Neural progenitor cell (in vitro differentiated cells): ENCODE measurements at places on chromosomes 5 and 9. TPM values are rescaled to one million over a fixed set of nuclear protein-coding genes. Genes with fewer than 3 reads are reported as not detected.

Gene CDC20B
- total RNA-seq: not detected in 2 replicates

Gene TAS2R1
- total RNA-seq: not detected in 2 replicates

Gene IRGM
- 0.06 TPM in 1 of 2 replicates, not detected in the other for total RNA-seq

Gene ZNF454
- 0.22 TPM in 1 of 2 replicates, not detected in the other for total RNA-seq

Gene IFNA4
- not detected in 2 replicates for total RNA-seq

Gene TRAPPC13
- total RNA-seq: 32.6 and 53.1 TPM in 2 replicates

Gene FEM1C
- total RNA-seq: 20.2 and 28.7 TPM in 2 replicates

Gene SLC46A2
- not detected in 2 replicates for total RNA-seq

Gene PGM5
- total RNA-seq: 0.81 and 2.0 TPM in 2 replicates

Gene TEK
- total RNA-seq: 12.3 and 14.6 TPM in 2 replicates

Gene ADAMTSL1
- 0.73 and 2.7 TPM in 2 replicates for total RNA-seq

Gene FBP1
- total RNA-seq: 0.31 TPM in 1 of 2 replicates, not detected in the other

GRCh38 chr9:86352440-86353077 is 1.7 kb downstream of the TUT7 start:
- H3K4me3 ChIP-seq: peak overlapping the region; percentile 95
- no peak overlapping the region for H3K27ac ChIP-seq
- peaks cover 7% of the 10 kb centered on the region for H3K36me3 ChIP-seq
- peaks cover 12% of the 10 kb centered on the region for H3K27me3 ChIP-seq
- DNase-seq: no peak
- peaks cover 8% of the 10 kb centered on the region for H3K4me1 ChIP-seq

GRCh38 chr5:112413611-112414010 is 5.5 kb downstream of the EPB41L4A start:
- DNase-seq: no peak
- H3K27ac ChIP-seq: no peak overlapping the region
- no peaks in the 10 kb centered on the region for H3K36me3 ChIP-seq
- H3K4me1 ChIP-seq: peaks cover 16% of the 10 kb centered on the region
- H3K27me3 ChIP-seq: peaks cover 26% of the 10 kb centered on the region
- no peak overlapping the region for H3K4me3 ChIP-seq

- H3K4me3 ChIP-seq: no peak overlapping the region
- H3K27me3 ChIP-seq: no peaks in the 10 kb centered on the region
- peak; percentile 30 for DNase-seq
- H3K4me1 ChIP-seq: peaks cover 36% of the 10 kb centered on the region
- no peaks in the 10 kb centered on the region for H3K36me3 ChIP-seq
Observed at GRCh38 chr5:124888050-124888506, 141.6 kb upstream of the ZNF608 start.

DNA sequence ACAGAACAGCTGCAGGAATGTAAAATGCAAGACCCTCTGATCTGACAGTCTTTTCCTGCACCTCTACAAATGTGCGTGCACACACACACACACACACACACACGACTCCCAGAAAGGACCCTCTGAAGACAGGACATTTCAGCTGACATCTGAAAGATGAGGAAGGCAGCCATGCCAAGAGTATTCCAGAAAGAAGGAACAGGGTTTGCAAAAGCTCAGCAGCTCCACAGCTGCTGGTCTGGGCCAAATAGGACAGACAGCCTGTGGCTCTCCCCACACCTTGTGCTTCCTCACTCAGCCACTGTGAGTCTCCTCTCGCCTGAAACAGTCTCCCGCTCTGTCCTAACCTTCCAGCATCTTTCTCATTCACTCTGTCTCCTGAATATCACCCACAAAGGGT is 189.0 kb downstream of the PALM2AKAP2 start:
- H3K4me1 ChIP-seq: peaks cover 12% of the 10 kb centered on the region
- no peaks in the 10 kb centered on the region for H3K36me3 ChIP-seq
- H3K27ac ChIP-seq: no peak overlapping the region
- peak; percentile 47 for DNase-seq

GRCh38 chr5:55823151-55823796 is 27.9 kb upstream of the IL31RA start:
- H3K4me3 ChIP-seq: no peak overlapping the region
- peaks cover 34% of the 10 kb centered on the region for H3K27me3 ChIP-seq
- H3K27ac ChIP-seq: no peak overlapping the region
- no peaks in the 10 kb centered on the region for H3K36me3 ChIP-seq
- no peaks in the 10 kb centered on the region for H3K4me1 ChIP-seq

- H3K27me3 ChIP-seq: no peaks in the 10 kb centered on the region
- peaks cover 33% of the 10 kb centered on the region for H3K4me1 ChIP-seq
- no peak for DNase-seq
- no peak overlapping the region for H3K27ac ChIP-seq
- H3K36me3 ChIP-seq: no peaks in the 10 kb centered on the region
Observed at GRCh38 chr9:95580812-95581761, 64.3 kb upstream of the PTCH1 start.

DNA sequence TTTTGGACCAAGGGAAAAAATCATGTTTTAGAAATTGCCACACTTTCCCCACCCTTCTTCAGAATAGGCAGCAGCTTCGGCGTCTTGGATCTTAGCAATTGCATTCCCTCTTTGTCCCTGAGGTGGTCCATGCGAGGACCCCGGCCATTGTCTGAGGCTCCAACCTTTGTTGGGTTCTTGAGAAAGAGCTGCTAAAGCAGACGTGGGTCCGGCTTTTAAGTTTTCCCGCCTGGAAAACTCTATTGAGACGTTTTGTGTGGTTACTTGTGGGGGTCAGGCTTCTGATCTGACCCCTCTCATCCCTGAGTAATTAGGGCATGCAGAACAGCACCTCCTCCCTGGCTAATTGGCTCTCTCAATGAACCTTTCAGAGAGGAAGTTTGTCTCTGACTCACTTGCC is 509.6 kb upstream of the TNC start:
- no peak overlapping the region for H3K4me3 ChIP-seq
- H3K27me3 ChIP-seq: no peaks in the 10 kb centered on the region
- peaks cover 46% of the 10 kb centered on the region for H3K4me1 ChIP-seq
- H3K36me3 ChIP-seq: no peaks in the 10 kb centered on the region
- DNase-seq: peak; percentile 95

GRCh38 chr5:55141945-55142690 is 17.9 kb upstream of the GPX8 start:
- no peak for DNase-seq
- H3K27ac ChIP-seq: no peak overlapping the region
- H3K36me3 ChIP-seq: no peaks in the 10 kb centered on the region
- no peaks in the 10 kb centered on the region for H3K4me1 ChIP-seq
- H3K4me3 ChIP-seq: no peak overlapping the region
- H3K27me3 ChIP-seq: no peaks in the 10 kb centered on the region

GRCh38 chr5:513216-514100 is 10.8 kb downstream of the SLC9A3 start:
- H3K27me3 ChIP-seq: peaks cover 59% of the 10 kb centered on the region
- H3K36me3 ChIP-seq: no peaks in the 10 kb centered on the region
- no peak overlapping the region for H3K4me3 ChIP-seq
- no peak overlapping the region for H3K27ac ChIP-seq
- H3K4me1 ChIP-seq: peaks cover 11% of the 10 kb centered on the region

GRCh38 chr5:2697446-2698200 is 53.9 kb downstream of the IRX2 start:
- no peaks in the 10 kb centered on the region for H3K4me1 ChIP-seq
- no peak overlapping the region for H3K4me3 ChIP-seq
- H3K27me3 ChIP-seq: no peaks in the 10 kb centered on the region
- H3K36me3 ChIP-seq: no peaks in the 10 kb centered on the region

- H3K4me3 ChIP-seq: no peak overlapping the region
- DNase-seq: no peak
- H3K27me3 ChIP-seq: no peaks in the 10 kb centered on the region
- no peak overlapping the region for H3K27ac ChIP-seq
Observed at GRCh38 chr5:149011084-149011483, 51.8 kb downstream of the SH3TC2 start.

- H3K4me3 ChIP-seq: no peak overlapping the region
- H3K27ac ChIP-seq: no peak overlapping the region
- no peak for DNase-seq
- H3K4me1 ChIP-seq: no peaks in the 10 kb centered on the region
- H3K27me3 ChIP-seq: no peaks in the 10 kb centered on the region
Observed at GRCh38 chr9:17863924-17864323, 285.1 kb downstream of the SH3GL2 start.

DNA sequence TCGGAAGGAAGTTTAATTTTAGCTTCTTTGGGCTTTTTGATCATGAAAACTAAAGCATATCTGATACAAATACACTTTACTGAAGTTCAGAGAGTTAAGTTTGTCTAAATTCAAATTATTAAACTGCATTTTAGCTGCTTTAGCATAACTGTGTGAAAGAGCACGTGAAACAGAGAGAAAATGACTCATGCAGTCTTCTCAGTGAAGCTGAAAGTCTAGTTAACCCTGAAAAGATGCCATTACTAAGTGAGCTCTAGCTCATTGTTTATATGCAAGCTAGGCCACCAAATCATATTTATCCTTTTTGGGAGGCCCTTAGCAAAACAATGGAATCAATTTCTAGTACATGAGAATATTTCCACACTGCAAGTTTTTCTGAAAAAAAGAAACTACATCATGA is 27.6 kb downstream of the TPD52L3 start:
- no peak overlapping the region for H3K27ac ChIP-seq
- no peak overlapping the region for H3K4me3 ChIP-seq
- no peak for DNase-seq
- no peaks in the 10 kb centered on the region for H3K36me3 ChIP-seq
- no peaks in the 10 kb centered on the region for H3K4me1 ChIP-seq

DNA sequence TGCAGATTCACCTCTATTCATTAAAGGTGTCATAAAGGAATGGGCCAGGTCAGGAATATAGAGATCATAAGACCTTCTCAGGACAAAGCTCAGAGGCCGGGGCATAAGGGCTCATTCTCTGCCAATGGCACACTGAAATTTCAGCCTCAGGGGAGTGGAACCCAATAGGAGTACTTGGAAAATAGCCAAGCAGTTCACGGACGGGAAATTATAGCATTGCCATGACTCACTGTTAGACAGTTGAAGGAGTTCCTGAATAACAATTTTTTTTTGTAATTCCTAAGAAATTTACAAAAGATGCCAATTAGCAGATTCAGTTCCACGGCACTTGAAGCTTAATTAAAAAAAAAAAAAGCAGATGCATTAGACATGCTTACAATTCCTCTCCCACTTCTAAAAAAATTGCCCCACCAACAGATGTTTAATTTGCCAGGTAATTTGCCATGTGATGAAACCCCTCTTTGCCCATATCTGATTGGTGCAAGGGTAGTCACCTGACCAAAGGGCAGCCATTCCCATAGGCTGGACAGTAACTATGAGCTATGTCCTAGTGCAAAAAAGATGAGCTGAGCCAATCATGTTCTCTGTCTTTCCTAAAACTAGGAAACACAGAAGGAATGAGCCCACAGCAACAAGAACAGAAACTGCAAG is 58.6 kb downstream of the PTCD2 start:
- no peak overlapping the region for H3K4me3 ChIP-seq
- H3K36me3 ChIP-seq: no peaks in the 10 kb centered on the region
- H3K27me3 ChIP-seq: no peaks in the 10 kb centered on the region
- no peak overlapping the region for H3K27ac ChIP-seq
- DNase-seq: no peak

DNA sequence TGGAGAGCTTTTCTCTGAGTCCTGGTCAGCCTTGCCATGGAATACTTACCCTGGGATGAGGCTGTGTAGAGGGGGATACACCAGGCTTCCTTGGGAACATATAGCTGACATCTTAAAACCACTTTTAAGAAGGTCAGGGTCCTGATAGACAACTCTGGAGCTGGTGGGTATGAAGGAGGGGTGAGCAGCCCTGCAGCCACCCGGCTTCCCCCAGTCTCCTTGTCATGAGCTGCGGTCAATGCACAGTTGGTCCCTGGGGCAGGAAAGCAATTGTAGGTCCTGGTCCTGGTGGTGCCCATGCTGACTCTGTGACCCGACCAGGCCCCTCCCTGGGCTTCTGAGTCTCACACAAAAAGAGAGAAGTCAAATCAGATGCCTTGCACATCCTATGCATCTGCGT is 63.6 kb downstream of the MRPL36 start:
- no peak for DNase-seq
- no peaks in the 10 kb centered on the region for H3K27me3 ChIP-seq
- H3K4me3 ChIP-seq: no peak overlapping the region
- H3K36me3 ChIP-seq: no peaks in the 10 kb centered on the region
- no peaks in the 10 kb centered on the region for H3K4me1 ChIP-seq

GRCh38 chr5:179762079-179762780 is 29.6 kb downstream of the MAML1 start:
- H3K4me3 ChIP-seq: no peak overlapping the region
- no peaks in the 10 kb centered on the region for H3K27me3 ChIP-seq

DNA sequence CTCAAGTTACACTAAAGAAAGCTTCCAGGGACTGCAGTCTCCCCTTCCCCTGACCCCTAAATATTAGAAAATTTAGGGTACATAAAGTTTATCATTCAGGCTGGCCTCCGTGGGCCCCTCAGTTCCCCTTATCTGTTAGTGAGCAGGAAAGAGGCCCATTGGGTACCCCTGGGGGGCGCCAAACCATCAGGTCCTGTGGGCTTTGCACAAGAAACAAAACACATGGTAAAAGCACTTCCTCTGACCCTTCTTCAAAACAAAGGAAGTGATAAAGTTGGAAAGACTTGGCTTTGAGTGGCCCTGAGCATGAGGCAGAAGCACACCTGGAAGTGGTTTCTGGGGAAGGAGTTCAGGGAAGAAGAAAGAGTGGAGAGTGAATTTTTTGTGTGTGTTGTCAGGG is 213.0 kb downstream of the SMARCA2 start:
- no peaks in the 10 kb centered on the region for H3K27me3 ChIP-seq
- no peaks in the 10 kb centered on the region for H3K36me3 ChIP-seq
- DNase-seq: peak; percentile 67
- no peak overlapping the region for H3K27ac ChIP-seq

GRCh38 chr9:8158574-8158973 is 359.0 kb upstream of the DMAC1 start:
- no peaks in the 10 kb centered on the region for H3K4me1 ChIP-seq
- no peak for DNase-seq
- H3K27me3 ChIP-seq: no peaks in the 10 kb centered on the region

DNA sequence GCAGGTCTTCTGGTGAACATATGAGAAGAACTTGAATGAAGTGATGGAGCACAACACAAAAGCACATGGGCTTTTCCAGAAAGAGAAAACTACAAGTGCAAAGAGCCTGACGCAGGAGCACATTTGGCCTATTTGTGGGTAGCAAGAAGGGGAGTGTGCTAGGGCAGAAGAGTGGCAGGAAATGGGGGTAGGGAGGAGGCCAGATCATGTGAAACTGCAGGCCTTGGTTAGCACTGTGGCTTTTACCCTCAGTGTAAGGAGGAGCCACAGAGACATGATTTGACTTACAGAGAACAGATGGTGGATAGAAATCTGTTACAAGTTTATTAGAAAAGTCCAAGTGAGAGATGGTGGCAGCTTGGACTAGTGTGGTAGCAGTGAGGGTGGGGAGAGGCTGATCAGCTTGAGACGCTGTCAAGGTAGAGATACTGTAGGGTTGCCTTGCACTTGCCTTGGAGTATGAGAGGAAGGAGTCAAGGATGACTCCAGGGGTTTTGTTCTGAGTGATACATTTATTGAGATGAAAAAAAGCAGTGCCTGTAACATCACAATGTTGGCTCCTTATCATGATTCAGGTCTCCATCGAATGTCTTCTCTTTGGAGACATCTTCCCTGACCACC is 126.7 kb downstream of the PPP2R2B start:
- peaks cover 11% of the 10 kb centered on the region for H3K4me1 ChIP-seq
- H3K27ac ChIP-seq: no peak overlapping the region
- H3K4me3 ChIP-seq: no peak overlapping the region
